LNCaP clone FGC (cell line): ENCODE measurements at places on chromosomes 6 and 20.

- no peak for DNase-seq
These were observed 47.1 kb downstream of the STX7 start for GRCh38 chr6:132465530-132466485.

- DNase-seq, result no peak
These were observed at the start of gene ACSS2 for GRCh38 chr20:34876406-34877282. ACSS2 (plus strand) TSS chr20:34876612; CDS start chr20:34876646, 34 bp downstream.

GRCh38 chr20:44137266-44137801, 49.7 kb downstream of the JPH2 start:
- DNase-seq, result no peak

- no peak for DNase-seq
These were observed 215.1 kb downstream of the ERMARD start for GRCh38 chr6:169966312-169967181.
